ENCODE measurements at places on chromosomes 6 and 20.

- no peak for DNase-seq
Measured at GRCh38 chr6:163897030-163897429, 482.5 kb downstream of the QKI start.

DNA sequence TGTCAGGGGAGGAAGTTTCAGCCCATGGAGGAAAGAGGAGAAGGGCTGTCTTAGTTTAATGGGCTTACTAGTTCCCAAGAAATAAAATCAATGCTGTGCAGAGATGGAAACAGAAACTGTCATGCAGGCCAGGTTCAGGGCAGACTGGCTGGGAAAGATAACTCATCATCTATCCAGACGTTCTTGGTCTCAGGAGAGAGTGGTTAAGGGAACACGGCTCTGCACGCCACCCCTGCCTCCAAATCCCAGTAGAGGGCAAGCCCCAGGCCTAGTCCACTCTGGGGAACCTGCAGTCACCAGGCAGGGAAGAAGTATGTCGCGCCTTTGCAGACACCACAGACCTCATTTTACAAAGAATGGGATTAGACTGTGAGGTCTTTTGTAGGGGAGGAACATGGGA lies 12.5 kb downstream of the ALDH8A1 start:
- DNase-seq, result no peak

DNA sequence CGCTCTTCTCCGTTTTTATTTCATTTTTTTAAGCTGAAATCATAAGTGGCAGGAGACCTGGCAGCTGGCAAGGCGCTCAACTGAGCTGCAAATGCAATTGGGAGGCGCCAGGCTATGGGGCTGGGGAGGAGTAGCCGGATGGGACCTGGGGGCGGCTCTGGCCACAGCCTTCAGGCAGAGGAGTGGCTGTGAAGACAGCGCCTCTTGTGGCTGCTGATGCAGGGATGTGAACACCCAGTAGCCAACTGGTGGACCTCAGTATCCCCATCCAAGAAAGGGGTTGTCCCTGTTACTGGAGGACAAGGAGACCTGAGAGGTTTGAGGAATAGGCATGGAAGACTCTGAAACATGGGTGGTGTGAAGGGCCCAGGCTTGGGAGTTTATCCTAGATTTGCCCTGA lies 12.6 kb downstream of the KCNK17 start:
- no peak for DNase-seq

DNA sequence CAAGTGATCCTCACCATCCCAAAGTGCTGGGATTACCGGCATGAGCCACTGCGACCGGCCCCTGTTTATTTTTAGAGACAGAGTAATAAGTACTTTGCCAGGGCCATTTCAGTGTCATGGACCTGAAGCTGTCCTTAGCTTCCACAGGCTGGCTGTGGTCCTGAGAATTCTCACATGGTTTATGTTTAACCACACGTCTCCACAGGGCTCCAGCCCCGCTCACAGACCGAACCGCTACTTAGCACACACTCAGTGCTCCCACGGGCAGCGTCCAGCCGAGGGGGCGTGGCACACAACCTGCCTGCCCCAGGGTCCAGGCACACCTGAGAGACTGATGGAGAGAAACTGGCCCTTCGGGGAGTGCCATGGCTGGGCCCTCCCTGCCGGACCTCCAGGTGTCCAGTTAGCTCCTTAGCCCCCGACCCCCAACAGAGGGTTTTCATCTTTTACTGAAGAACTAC lies 11.7 kb downstream of the ACSS1 start:
- DNase-seq, result no peak

DNA sequence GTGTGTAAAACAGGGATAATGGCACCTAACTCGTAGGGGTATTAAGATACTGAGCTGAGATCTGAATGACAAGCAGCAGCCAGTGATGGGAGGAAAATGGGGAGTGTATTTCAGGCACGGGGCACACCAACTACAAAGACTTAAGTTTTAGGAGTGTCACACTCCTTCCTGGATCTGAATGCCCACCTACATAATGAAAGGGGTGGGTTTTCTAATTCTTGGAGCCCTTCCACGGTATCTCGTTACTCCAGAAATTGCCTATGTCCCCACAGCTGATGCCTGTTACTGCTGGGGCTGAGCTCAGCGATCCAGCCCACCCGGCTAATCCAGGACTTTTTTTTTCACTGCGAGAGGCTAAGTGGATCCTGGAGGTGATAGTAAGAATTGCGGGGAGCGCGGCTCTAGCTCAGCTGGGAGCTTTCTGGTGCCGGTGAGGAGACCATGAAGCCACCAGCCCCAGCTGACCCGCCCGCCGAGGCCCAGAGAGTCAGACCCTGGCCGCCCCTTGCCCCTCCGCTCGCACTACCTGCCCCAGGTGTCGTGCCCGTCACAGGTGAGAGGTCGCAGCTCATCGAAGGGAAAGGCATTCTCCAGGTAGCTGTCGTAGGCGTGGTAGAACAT lies 727 bp downstream of the EDEM2 start:
- peak; percentile 15 for DNase-seq

DNA sequence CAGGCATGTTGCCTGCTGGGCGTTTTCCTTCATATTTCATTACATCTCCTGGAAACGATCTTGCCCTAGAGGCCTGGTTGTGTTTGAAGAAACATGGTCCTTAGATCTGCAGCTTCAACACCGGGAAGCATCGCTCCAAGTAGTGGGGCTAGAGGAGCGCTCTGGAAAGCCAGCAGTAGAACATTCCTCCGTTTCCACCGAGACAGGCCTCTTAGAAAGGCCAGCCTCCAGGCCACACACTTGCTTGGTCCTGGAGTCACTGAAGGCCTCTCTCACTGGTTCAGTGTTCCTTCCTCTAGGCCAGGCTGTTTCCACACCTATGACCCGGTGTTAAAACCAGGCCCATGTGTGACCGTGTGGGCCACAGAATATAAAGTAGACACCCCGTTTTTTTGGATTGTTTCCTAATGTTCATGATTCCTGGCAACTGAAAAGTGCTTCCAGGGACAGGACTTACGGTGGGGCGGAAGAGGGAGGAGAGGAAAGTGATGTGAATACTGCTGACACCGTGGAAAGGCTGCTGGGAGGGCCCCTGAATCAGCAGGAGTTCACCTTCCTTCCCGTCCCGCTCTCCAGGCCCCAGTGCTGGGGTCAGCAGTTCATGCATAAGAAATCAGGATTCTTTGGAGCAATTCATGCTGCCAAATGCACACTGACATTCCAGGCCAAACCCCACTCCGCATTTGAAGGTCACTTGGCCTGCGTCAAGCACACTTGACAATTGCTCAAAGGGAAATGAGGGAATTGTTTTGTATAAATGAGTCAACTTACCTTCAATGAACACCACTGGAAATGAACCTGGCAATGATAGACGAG lies 83.8 kb downstream of the IYD start:
- DNase-seq, result no peak

GRCh38 chr6:89084954-89085353 lies 4.4 kb downstream of the PNRC1 start:
- DNase-seq, result no peak

DNA sequence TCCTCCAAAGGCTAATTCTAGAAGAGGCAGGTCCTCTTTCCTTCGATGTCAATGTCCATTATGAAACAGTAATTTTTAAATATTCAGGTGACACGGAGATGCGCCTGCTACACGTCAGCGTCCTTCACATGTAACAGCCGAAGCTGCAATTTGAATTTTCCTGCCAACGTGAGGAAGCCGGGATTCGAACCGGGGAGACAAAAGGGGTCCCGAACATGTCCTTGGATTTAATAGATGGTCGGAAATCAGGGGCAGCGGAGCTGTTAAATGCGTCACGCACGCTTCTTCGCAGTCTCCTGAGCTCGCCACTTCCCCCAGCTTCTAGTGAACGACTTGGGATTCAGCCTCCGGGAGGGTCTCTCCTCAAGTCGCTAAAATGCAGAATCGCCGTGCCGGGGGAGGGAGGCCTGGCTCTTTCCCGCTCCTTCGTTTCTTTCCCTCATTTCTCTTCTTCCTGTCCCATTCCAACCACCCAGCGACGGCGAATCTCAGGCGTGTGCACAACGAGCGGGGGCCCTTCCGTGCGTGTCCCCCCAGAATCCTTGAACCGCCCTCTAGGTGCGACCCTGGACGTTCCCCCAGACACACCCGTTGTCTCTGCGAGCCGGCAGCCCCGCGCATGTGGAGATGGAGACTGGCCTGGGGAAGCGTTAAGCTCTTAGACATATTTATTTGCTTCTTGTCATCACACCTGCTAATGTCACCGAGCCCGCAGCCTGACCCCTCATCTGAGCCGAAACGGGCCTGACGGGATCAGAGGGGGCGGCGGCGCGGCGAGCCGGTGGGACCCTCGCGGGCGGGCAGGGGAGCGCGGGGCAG lies 1.3 kb upstream of the FOXC1 start:
- no peak for DNase-seq

GRCh38 chr20:51211191-51211590 lies 188.3 kb upstream of the KCNG1 start:
- no peak for DNase-seq

DNA sequence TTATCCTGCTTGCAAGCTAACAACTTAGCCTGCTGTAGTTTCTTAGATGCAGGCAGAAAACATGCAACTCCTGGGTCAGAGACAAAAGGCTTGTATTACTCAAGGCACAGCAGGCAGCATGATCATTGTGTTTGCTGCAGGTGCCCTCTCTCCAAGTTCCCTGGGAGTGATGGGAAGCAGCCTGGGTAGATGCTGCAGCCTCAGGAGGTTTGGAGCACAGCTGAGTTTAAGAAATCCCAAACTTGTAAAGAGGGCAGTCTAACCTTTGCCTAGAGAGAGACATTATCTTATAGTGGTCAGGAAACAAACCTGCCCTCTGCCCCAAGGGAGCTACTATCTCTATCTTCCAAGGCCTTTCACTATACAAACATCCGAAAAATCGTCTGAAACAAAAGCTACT lies 61.1 kb downstream of the PFDN4 start:
- no peak for DNase-seq

DNA sequence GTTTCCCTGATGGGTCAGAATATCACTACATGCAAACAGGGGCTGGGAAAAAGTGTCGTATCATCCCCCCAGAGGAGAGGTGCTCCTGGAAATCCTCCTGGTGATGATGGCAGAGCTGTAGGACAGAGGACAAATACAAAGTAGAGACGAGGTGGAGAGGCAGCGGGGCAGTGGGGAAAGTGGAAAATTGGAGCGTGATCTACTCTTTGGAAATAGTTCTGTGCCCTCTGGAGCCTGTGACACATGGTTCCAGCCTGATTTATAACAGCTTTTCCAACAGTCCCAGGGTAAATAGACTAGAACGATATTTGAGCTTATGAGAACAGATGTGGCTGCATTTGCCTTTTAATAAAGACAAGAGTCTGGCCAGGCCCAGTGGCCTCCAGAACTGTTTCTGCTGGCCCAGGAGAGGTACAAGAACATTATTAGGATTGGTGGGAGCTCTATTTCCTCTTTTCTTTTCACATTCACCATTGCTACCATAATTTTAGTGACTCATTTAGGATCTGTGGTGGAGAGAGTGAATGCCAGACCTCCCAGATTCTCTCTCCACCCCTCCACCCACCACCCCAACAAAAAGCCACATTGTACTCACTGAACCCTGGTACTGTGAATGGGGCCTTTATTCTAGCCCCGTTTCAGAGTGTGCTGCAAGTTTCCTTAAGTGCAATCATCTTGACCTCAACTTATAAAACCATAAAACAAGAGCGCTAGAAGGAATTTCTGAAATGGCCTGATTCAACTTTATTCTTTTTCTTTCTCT lies 78.3 kb downstream of the BTBD3 start:
- DNase-seq, result no peak

- no peak for DNase-seq
Measured at GRCh38 chr6:150078788-150079187, 9.9 kb upstream of the ULBP3 start.

- no peak for DNase-seq
Measured at GRCh38 chr6:94357381-94357980, 938.1 kb upstream of the EPHA7 start.

DNA sequence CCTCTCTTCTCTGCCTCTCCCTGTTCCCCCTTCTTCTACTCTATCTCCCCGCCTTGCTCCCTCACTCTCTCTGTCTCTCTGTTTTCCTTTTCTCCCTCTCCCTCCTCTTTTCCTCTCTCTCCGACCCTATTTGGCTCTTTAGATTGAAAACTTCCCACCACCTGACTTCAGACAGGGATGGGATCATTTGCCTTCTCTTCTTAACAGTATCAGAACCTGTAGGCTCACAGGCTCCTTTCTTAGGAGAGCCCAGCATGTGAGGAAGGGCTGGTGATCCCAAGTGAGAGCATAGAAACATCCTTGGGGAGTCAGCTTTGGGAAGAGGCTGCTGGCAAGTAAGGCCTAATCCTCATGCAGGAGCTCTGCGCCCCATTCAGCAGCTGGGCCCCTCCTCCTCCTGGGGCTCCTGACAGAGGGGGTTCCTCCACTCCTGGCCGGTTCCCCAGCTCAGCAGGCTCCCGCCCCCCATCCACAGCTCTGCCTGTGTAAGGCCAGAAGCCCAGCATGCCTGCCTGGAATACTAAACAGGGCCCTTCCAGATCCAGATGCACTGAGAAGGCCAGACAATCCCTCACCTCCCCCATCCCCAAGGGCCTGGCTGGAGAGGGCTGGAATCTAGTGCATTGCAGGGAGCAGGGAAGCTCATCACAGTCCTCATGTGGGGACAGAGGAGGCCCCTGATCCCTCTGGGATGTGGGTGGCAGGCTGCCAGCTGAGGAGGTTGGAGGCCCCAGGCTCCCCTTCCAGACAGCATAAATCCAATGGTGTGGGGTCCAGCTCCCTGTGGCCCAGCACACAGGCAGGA lies 93.4 kb downstream of the PTPRT start:
- DNase-seq, result no peak

- no peak for DNase-seq
Measured at GRCh38 chr20:6058684-6059295, 4.9 kb upstream of the LRRN4 start.

DNA sequence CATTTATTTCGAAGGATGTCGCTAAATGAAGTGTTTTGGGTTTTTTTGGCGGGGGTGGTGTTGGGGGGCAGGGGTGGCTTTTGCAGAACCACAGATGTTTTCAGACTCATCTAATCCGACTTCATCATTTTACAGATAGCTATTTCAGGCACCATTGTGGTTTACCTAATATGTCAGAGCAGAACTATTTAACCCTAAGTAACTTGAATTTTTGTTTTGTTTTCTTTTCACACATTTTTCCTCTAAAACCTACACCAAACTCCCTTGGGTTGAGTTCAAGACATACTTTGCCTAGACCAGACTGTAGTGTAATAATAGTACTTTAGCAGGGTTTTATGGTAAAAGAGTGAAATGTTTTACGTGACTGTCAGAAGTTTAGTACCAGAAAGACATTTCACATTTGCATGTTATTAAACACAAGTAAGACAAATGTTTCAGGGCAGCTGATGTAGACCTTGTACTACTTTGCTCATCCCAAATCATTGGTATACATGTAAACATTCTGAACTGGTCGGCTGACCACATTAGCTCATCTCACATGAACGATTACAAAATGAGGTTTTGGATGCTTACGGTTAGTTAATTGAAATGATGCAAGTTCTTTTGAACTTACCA lies 37.7 kb downstream of the MAP3K4 start:
- no peak for DNase-seq

DNA sequence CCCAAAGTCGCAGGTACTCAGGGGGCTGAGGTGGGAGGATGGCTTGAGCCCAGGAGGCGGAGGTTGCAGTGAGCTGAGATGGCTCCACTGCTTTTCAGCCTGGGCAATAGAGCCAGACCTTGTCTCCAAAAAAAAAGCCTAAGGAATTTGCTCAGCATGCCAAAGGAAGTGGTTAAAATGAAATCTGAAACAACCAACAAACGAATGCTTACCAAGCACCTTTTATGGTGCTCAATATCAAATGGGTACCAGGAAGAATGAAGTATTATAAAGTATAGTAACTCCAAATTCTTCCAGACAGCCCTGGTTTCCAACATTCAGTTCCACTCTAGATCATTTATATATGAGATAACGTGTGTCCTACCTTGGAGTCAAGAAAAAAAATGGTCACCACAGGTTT lies 14.0 kb downstream of the GMDS start:
- no peak for DNase-seq
